Type B pancreatic cell (in vitro differentiated cells): ENCODE measurements at places on chromosomes 6 and 20.

- no peak for DNase-seq
Observed at GRCh38 chr6:51571168-51571567, 516.2 kb downstream of the PKHD1 start.

DNA sequence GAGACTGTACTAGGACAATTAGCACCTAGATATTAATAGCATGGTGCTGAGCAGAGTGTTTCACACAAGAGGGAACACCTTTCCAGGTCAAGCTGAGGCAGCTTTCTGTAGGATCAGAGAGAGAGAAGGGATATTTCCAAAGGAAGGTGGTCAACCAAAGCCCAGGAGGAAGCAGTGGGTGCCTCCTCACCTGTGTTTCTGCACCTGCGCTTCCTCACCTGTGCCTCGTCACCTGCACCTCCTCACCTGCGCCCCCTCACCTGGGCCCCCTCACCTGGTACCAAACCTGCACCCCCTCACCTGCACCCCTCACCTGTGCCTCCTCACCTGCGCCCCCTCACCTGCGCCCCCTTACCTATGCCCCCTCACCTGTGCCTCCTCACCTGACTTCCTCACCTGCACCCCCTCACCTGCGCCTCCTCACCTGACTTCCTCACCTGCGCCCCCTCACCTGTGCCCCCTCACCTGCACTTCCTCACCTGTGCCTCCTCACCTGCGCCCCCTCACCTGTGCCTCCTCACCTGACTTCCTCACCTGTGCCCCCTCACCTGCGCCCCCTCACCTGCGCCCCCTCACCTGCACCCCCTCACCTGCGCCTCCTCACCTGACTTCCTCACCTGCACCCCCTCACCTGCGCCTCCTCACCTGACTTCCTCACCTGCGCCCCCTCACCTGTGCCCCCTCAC is 67.9 kb downstream of the TTLL2 start:
- no peak for DNase-seq

GRCh38 chr6:162154001-162154400 is 573.6 kb downstream of the PRKN start:
- no peak for DNase-seq

GRCh38 chr20:48184229-48184628 is 398.9 kb upstream of the SULF2 start:
- DNase-seq: no peak

- DNase-seq: no peak
Observed at GRCh38 chr6:2979819-2980464, 8.6 kb upstream of the SERPINB6 start.
